ENCODE measurements at places on chromosomes 7 and 10.
A peak's percentile ranks its signal among the peaks of the same experiment; 100 is the strongest.

- no peak for DNase-seq
Observed at GRCh38 chr7:92763636-92764423, 72.5 kb downstream of the CDK6 start.

DNA sequence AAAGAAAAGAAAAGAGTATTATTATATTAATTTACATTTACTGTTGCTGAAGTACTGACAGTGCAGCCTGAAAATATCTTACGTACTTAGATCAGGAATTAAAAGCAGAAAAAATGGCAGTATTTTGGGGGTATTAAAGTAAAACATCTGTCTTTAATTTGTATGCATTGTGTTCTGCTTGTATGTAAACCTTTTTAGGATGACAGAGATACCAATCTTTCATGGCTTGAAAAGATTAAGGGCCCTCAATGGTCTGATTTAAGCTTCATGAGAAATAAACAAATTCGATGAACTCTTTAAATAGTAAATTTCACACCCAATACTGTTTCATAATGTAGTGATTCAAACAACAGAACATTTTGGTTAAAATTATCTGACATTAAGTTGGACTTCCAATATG is 116.3 kb downstream of the MLLT10 start:
- DNase-seq: no peak

- DNase-seq: no peak
Observed at GRCh38 chr7:35386082-35386815, 132.3 kb upstream of the TBX20 start.

DNA sequence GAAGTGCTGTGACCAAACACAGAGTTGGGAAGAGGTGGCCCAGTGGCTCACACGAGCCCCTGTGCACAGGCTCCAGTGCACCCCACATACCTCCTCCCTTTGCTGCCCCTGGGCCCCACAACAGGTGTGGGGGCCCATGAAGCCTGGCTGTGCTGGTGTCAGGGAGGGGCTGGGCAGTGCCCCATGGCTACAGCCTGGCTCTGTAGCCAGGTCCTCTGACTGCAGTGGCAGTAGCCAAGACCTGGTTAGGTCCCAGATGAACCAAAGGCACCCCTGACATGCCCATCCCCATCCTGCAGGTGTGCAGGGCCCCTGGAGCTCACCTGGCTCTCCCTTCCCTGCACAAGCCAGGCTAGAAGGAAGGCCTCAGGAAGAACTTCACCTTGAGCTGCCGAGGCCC is 176.3 kb downstream of the GRID1 start:
- peak; percentile 3 for DNase-seq

GRCh38 chr10:69710008-69710888 is 80.2 kb downstream of the FAM241B start:
- no peak for DNase-seq

- DNase-seq: no peak
Observed at GRCh38 chr7:7641129-7641663, 644 bp downstream of the UMAD1 start.

- DNase-seq: no peak
Observed at GRCh38 chr7:112907658-112908057, 117.5 kb upstream of the TMEM168 start.

GRCh38 chr7:27409776-27410175 is 167.2 kb downstream of the EVX1 start:
- no peak for DNase-seq

DNA sequence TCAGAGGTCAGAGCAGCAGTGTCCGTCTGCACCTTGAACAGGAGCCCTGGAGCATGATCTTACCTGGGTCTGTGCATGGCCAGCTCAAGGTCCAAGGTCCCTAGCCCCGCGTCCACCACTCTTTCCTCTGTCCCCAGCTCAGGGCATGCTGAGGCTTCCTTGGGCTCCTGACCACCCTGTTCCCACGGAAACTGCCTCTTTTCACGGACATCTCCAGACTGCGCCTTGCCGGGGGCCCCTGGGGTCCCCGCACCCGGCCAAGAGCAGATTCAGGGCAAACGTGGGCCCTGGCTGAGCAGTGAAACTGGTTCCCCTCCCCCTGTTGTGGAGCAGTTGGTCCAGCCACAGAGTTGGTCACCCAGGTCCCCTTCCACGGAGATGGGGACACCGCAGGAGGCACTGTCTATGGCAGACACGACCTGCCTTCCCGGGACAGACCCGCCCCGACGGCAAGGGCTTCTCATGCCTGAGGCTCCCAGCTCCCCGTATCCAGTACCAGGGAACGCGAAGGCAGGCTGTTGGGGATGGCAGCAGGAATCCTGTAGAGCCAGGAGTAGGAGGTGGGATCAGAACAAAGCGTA is 217.4 kb upstream of the PPP2R2D start:
- DNase-seq: no peak

GRCh38 chr10:86113044-86113443 is 253.6 kb downstream of the GRID1 start:
- DNase-seq: no peak

GRCh38 chr7:35630024-35630972 is 64.6 kb downstream of the HERPUD2 start:
- DNase-seq: no peak

Measured in activated T-cell treated with anti-CD3 and anti-CD28 coated beads, Interleukin-2, amount 50 U/mL, for 1 hour (primary cell).